ENCODE measurements at places on chromosomes 5 and 9.

GRCh38 chr9:27377811-27378456 is 81.0 kb upstream of the EQTN start:
- DNase-seq, result no peak
- H3K27ac ChIP-seq, result no peak overlapping the region
- H3K36me3 ChIP-seq, result no peaks in the 10 kb centered on the region
- peaks cover 8% of the 10 kb centered on the region for H3K27me3 ChIP-seq

GRCh38 chr9:129486756-129487657 is 133.9 kb downstream of the C9orf50 start:
- peak overlapping the region; percentile 99 for H3K27ac ChIP-seq
- peaks cover 51% of the 10 kb centered on the region for H3K4me1 ChIP-seq
- H3K27me3 ChIP-seq, result no peaks in the 10 kb centered on the region
- peaks cover 25% of the 10 kb centered on the region for H3K36me3 ChIP-seq
- H3K4me3 ChIP-seq, result peak overlapping the region; percentile 89

- no peak overlapping the region for H3K4me3 ChIP-seq
- H3K4me1 ChIP-seq, result peaks cover 2% of the 10 kb centered on the region
- H3K27me3 ChIP-seq, result no peaks in the 10 kb centered on the region
Observed at GRCh38 chr5:149224282-149224681, 47.4 kb upstream of the AFAP1L1 start.

- no peaks in the 10 kb centered on the region for H3K27me3 ChIP-seq
- no peak overlapping the region for H3K27ac ChIP-seq
- H3K4me3 ChIP-seq, result no peak overlapping the region
- H3K4me1 ChIP-seq, result no peaks in the 10 kb centered on the region
- no peak for DNase-seq
Observed at GRCh38 chr9:88574953-88575352, 40.0 kb downstream of the NXNL2 start.

DNA sequence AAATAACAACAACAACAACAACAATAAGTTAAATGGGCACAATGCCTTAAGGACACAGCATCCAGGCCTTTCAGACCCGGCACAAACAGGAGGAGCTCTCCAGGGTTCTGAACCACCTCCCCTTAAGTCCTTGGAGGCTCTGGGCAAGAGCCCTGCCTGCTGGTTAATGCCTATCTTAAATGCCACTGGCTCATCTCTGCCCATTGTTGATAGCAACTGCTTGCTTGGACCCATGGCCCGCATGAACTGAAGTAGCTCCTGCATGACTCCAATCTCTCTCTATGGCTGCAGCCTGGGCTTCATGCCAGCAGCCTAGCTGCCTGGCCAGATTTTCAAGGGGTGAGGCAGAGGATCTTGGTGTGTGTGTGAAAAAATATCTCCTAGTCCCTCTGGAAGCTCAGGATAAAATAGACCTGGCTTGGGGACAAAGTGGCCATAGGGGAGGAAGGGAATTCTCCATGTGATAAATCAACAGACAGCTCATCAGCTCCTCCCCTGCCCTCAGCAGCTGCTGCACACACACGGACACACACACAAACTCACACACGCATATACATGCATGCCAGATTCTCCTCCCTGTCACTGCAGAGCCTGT is 27.4 kb downstream of the FAM219A start:
- no peak for DNase-seq
- no peaks in the 10 kb centered on the region for H3K27me3 ChIP-seq
- no peak overlapping the region for H3K27ac ChIP-seq
- no peaks in the 10 kb centered on the region for H3K4me1 ChIP-seq

GRCh38 chr5:37723162-37723961 is 116.5 kb downstream of the GDNF start:
- H3K27ac ChIP-seq, result peak overlapping the region; percentile 86
- peaks cover 31% of the 10 kb centered on the region for H3K36me3 ChIP-seq
- H3K4me1 ChIP-seq, result peaks cover 25% of the 10 kb centered on the region

GRCh38 chr9:84375954-84376353 is 35.4 kb upstream of the SLC28A3 start:
- no peak overlapping the region for H3K4me3 ChIP-seq
- H3K36me3 ChIP-seq, result no peaks in the 10 kb centered on the region
- peaks cover 9% of the 10 kb centered on the region for H3K27me3 ChIP-seq
- no peaks in the 10 kb centered on the region for H3K4me1 ChIP-seq
- no peak for DNase-seq
- H3K27ac ChIP-seq, result no peak overlapping the region

DNA sequence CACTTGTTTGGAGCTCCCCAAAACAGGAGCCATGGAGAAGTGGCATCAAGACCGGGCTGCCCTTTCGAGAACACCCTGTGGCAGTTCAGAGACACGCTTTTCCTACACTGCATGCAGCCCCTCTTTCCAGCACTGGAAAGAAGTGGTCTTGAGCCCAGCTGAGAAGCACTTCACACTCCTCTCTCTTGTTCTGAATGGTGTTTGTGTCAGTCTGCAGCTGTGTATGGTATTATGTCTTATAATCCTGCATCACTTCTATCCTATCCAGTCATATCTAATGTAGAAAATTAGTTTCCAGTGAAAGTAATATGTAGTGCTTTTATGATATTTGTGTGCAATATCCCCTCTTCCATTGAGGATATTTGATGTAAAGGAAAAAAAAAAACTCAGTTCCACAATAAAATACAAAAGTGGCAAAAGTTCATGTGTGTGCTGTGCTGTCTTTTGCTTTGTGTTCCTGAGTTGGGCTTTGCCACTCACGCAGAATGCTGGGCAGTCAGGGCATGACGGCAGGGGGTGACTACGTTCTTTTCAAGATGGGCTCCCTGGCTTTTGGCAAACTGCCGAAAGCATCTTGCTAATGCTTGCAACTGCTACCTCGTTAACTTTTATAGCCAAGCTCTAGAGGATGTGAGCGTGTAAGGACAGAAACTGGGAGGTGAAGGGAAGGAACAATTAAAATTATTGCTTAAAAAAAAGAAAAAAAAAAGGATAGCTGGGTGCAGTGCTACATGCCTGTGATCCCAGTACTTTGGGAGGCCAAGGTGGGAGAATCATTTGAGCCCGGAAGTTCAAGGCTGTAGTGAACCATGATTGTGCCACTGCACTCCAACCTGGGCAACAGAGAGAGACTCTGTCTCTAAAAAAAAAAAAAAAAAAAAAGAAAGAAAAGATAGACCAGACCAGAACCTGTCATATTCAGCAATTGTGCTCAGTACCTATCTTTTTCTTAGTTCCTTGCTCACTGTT is 102.2 kb downstream of the MAP1B start:
- H3K27ac ChIP-seq, result no peak overlapping the region
- no peaks in the 10 kb centered on the region for H3K27me3 ChIP-seq
- no peak for DNase-seq
- H3K36me3 ChIP-seq, result peaks cover 18% of the 10 kb centered on the region
- H3K4me1 ChIP-seq, result peaks cover 9% of the 10 kb centered on the region

DNA sequence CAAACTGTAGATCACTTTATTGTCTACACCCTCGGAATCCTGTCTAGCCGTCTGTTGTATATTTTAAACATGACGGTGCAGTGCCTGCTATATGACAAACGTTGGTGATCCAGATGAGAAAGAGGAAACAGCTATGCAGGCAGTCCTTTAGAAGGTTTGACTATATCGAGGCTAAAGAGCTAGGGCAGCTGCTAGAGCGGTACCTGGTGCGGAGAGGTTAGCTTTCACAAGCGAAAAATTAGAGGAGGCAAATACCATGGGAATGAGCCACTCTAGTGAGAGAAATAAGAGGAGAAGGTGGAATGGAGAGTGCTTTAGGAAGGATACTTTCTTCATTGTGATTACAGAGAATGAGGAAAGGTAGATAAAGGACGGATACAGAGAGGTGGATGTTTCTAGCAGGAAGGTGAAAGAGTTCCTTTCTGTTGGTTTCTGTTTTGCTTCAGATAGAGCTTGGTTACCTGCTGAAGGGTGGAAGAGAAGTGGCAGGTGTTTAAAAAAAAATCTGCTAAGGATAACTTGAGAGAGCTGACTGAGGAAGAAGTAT is 959 bp upstream of the FBXL17 start:
- H3K4me3 ChIP-seq, result peak overlapping the region; percentile 93
- peak overlapping the region; percentile 95 for H3K27ac ChIP-seq
- H3K27me3 ChIP-seq, result no peaks in the 10 kb centered on the region
- H3K4me1 ChIP-seq, result peaks cover 29% of the 10 kb centered on the region
- DNase-seq, result no peak

DNA sequence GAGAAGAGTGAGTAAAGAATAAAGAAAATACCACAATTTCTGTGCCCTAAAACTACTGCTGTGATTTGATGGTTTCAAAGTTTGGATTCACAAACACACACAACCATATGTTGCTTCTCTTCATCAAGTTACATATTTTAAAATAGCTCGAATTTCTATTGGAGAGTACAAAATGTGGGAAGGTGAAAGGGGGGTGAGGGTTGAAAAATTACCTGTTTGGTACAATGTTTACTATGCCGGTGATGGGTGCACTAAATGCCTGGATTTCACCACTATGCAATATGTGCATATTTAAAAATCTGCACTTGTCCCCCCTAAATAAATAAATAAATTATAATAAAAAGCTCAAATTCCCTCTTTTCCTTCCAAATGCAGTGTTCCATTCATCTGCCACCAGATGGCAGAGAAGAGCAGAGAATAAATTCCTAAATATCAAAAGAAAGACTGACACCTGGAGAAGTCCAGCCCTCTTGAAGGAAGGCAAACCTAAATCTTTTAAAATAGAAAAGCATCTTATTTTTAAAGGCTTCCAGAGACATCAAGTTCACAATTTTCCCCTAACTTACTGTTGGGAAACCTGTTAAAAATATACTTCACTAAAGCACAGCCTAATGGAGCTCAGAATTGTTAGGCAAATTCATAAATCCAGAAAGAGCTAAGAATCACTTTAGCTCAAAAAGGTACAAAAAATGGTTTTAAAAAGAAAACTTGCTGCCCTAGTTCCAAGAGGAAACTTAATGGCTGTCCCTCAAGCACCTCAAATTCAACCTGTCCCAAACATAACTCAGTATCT is 24.8 kb upstream of the HNRNPA0 start:
- H3K27ac ChIP-seq, result no peak overlapping the region
- H3K36me3 ChIP-seq, result no peaks in the 10 kb centered on the region
- no peak overlapping the region for H3K4me3 ChIP-seq
- no peak for DNase-seq
- H3K4me1 ChIP-seq, result no peaks in the 10 kb centered on the region

DNA sequence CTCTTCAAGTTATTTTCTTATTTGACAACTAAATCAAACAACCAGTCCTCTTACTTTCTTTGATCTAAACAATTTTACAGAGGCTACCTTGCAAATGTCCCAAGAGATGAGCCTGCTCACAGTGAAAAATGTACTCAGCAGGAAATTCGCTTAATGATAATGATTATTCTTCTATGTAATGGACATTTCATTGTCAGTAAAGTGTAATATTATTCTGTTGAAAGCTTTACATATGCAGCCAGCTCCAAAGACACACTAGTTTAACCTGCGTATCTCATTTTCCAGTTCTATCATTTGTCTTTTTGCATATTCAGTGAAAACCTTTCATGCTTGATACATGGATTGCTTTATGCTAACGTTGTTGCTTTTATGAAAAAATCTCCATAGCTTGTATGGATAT is 758.7 kb upstream of the ZNF608 start:
- H3K4me1 ChIP-seq, result no peaks in the 10 kb centered on the region
- no peaks in the 10 kb centered on the region for H3K27me3 ChIP-seq
- no peak overlapping the region for H3K27ac ChIP-seq
- H3K36me3 ChIP-seq, result no peaks in the 10 kb centered on the region
- DNase-seq, result no peak
- H3K4me3 ChIP-seq, result no peak overlapping the region

DNA sequence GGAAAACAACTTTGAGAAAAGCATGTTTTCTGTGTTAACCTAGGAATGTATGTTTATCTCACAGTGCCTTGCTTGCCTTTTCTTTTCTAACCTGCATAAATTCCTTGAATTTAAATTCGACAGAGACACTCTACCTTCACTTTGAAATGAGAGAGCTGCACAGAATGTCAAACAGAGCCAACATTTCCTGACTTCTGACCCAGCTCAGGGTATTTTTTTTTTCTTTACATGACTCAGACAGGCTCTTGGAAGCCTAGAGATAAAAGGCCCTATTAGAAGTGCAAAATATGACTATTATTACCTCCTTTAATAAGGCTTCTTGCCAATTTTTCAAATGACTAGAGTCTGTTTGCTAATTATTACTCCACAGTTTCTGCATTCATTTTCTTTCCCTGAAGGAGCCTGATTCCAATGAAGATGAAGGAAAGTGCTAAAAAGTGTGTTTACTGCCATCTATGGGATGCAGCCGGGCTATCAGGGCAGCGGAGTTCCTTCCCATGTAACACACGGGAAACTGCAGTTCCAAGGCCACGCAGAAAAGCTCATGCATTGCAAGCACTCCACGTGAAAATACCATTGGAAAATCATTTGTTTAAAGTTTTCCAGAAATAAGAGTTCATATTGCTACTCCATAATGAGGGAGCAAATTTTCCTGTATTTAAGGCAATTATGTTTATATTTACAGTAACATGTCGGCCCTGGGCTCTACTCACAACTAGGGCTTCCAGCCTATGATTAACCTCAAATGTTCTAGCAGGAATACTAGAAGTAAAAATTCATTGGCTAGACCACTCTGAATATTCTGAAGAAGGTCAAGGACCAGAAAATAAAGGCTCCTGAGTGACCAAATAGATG is 485.6 kb downstream of the ZSWIM6 start:
- H3K27ac ChIP-seq, result no peak overlapping the region
- H3K4me1 ChIP-seq, result no peaks in the 10 kb centered on the region
- H3K36me3 ChIP-seq, result no peaks in the 10 kb centered on the region
- H3K27me3 ChIP-seq, result peaks cover 13% of the 10 kb centered on the region
- H3K4me3 ChIP-seq, result no peak overlapping the region

DNA sequence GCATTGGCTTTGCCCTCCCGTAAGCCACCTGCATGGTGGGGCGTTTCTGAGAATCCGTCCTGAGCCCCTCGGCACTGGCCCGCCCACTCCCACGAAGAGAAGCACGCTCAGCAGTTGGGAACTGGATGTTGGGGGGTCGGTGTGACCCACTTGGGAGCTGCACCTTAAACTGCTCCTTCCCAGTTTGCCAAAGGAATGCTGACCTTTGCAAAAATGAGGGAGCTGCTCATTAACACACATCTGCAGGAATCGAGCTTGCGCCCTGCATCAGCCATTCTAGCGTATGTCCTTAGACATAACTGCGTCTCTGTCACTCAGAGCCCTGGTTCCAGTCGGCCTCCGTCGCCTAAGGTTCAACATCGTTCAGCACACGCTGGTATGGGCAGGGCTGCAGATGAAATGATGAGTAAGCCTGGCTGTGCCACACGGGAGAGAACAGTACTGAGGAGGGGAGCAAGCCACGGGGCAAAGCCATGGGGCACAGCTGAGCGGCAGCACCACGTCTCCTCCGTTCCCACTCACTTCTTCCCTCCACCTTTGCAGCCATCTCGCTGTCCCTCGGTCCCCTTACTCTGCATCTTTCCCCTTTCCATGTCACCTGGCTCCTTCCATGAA is 28.8 kb upstream of the NCS1 start:
- no peak for DNase-seq
- peaks cover 4% of the 10 kb centered on the region for H3K36me3 ChIP-seq
- H3K4me1 ChIP-seq, result peaks cover 52% of the 10 kb centered on the region
- peak overlapping the region; percentile 58 for H3K4me3 ChIP-seq

DNA sequence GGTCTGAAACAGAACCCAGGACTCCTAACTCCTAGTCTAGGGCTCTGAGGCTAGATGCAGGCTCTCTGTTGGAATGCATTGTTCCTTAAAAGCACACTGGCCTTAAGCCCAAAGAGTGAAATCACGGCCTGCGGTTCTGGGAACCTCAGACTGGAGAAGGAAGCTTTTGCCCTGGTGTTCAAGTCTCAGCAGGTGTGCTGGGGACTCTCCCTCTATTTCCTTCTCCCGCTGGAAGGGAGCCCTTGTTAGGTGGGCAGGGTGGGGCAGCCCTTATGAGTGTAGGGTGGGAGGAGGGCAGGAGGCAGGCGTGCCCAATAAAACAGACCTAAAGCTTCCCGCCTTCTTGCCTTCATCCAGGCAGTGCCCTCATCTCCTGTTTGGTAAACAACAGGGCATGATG is 1.8 kb upstream of the PPARGC1B start:
- H3K27ac ChIP-seq, result no peak overlapping the region
- no peak overlapping the region for H3K4me3 ChIP-seq
- no peaks in the 10 kb centered on the region for H3K27me3 ChIP-seq
- H3K4me1 ChIP-seq, result peaks cover 19% of the 10 kb centered on the region

All from activated naive CD8-positive, alpha-beta T cell treated with anti-CD3 and anti-CD28 coated beads for 36 hours (primary cell).